Fibroblast of mammary gland (primary cell): ENCODE measurements at places on chromosomes 16 and 17.

GRCh38 chr17:78151514-78152008 is 5.4 kb downstream of the C17orf99 start:
- DNase-seq, result no peak

GRCh38 chr16:53055541-53056391 is 975 bp downstream of the CHD9 start:
- peak; percentile 78 for DNase-seq

DNA sequence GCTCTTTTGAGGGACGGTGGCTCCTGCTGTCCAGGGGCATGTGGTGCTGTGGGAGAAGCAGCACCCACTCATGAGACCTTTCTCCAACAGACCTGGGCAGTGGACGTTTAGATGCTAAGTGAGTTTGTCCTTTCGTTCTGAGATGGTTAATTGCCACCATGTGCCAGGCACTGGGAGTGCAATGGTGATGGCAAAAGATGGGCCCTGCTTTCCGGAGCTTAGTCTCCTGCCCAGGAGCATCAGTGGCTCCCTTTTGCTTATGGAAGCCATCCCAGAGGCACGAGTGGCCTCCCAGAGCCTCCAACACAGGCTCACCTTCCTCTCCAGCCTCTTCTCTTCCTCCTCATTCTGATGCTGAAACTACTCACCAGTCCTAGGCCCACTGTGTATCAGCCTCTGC is 28.4 kb downstream of the CASKIN2 start:
- no peak for DNase-seq

GRCh38 chr17:82316651-82317393 is 586 bp downstream of the CD7 start:
- DNase-seq, result no peak

GRCh38 chr16:10658943-10659342 is 35.8 kb downstream of the TEKT5 start:
- DNase-seq, result no peak

DNA sequence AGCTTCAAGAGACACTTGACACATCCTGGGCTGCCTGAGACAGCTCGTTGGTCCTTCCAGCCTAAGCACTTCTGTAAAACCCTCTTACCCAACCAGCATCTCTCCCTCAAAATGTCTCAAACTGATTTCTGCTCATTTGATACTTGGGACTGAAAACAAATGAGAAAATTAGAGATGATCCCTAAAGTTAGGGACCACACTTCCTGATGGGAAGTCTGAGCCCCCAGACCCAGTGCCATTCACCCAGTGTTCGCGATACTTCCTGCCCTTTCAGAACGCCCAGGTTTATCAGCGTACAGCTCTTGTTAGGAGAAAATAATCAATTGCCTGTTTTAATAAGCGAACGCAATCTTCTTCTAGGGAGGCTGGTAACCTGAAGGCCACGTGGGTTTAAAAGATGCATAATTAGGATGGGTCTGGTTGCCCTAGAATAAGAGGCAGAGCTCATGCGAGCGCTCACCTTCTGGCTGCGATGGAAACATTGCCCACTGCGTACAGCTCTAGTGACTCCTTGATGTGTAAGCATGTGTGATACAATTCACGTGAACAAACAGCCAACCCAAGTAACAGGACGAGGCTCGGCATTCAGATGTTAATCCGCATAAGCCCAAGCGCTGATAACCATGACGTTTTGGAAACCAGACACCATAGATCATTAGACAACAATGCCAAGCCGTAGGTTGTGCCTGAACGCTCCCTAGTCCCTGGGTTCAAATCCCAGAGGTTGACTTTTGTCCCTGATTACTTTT is 213.1 kb downstream of the FOXL1 start:
- DNase-seq, result peak; percentile 30

- no peak for DNase-seq
Measured at GRCh38 chr16:81816793-81817210, 37.7 kb downstream of the PLCG2 start.

DNA sequence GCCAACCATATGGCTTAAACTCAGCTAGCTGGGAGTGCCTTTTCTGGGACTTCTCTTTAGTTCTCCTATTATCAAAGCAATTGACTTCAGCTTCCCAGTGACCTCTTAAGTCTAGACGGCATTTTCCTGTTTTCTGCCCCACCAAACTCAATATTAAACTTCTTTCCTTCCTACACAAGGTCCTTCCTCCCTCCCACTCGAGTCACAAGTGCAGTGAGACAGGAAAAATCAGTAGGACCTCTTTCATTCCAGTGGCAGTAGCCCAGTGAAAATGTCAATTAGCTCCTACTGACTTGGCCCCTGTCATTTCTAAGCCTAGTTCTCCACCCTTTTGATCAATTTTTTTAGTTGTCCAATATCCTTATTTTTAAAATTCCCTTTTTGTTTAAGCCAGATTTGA is 9.6 kb upstream of the NACA2 start:
- DNase-seq, result no peak

DNA sequence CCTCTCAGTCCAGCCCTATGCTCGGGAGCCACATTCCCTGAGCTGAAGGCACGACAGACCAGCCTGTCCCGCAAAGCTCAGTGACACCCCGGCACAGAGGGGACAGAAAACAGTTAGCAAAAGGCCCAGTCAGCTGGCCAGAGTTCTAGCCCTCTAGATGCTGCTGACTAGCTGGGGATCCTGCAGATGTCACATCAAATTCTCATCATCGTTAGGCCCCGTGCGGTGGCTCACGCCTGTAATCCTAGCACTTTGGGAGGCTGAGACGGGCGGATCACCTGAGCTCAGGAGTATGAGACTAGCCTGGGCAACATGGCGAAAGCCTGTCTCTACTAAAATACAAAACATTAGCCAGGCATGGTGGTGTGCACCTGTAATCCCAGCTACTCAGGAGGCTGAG is 17.2 kb downstream of the UBE2O start:
- no peak for DNase-seq

DNA sequence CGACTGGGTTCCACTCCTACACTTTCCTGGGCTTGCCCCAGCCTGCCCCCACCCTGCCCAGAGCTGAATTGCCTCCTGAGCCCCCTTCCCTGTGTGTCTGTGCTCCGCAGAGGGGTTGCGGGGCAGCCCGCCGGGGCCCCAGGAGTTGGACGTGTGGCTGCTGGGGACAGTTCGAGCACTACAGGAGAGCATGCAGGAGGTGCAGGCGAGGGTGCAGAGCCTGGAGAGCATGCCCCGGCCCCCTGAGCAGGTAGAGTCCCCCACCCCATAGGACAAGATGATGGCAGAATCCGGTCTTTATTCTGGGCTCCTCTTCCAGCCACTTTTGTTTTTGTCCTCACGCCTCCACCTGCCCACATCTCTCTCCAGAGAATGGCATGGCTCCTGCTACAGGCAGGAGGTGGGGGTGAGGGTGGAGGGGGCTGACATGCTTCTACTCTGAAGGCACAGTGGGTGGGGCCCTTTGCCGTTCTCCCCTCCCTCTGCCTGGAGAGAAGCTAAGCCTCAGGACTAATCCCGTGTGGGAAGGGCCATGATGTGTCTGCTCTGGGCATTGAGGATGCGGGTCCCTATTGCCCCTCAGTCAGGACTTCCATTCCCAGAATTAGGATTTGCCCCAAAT is 3.5 kb downstream of the ACBD4 start:
- DNase-seq, result no peak

DNA sequence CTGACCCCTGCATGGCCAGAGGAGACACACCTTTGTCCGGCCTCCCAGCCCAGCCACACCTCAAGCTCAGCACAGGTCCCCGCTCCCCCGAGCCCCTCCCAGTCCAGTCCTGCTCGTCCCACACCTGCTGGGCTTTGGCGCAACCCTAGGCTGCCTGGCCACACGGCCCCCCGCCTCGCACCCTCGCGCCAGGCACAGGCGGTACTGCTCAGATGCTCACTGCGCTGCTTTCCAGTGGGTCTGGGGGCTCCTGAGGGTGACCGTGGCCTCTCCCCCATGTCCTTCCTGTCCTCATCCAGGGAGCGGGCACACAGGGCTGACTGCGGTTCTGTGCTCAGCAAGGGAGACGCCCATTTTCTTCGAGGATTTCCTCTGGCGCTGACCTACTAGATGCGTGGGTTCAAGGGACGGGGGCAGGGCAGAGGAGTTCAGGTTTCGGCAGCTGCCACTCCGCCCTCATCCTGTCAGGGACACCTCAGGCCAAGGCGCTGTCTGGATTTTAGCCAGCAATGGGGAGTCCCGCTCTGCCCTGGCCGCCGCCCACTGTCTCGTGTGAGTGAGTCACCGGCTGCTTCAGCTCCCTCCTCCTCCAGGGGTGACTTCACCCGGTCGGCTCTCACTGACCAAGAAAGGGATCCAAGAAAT is 118.0 kb upstream of the ZNF469 start:
- DNase-seq, result peak; percentile 93

DNA sequence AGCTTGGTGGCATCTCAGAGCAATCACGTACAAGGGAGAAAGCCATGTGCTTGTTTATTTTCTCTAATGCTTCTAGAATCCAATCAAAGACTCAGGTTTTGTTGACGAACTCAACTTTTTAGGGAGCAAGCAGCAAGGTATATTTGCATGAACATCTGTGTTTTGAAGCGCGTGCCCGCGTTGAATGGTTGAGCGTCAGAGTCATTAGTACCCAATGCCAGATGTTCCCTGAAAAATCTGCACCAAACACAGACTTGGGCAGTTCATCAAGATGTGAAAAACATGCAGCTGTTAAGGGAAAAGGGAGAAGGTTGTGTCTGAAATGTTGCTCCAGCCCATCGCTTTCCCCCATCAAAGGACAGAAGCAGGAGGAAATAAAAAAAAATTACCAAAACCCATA is 170.4 kb downstream of the SNX29 start:
- no peak for DNase-seq

DNA sequence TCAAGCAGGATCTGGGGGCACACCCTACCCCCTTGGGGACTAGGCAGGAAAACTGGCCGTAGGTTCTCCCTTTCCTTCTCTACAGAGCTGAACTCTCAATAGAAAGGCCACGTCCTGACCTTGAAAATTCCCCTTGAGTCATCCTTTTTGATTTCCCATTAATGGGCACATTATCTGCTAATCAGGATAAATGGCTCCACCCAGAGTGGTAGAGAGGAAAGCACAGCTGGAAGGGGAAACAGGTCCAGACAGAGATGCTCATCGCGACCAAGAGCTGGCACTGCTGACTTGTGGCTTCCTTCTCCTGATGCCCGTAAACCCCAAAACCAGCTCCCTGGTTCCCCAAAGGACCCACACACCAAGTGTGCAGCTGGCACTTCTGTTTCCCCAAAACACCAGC is 206.5 kb upstream of the CDH5 start:
- DNase-seq, result peak; percentile 48

DNA sequence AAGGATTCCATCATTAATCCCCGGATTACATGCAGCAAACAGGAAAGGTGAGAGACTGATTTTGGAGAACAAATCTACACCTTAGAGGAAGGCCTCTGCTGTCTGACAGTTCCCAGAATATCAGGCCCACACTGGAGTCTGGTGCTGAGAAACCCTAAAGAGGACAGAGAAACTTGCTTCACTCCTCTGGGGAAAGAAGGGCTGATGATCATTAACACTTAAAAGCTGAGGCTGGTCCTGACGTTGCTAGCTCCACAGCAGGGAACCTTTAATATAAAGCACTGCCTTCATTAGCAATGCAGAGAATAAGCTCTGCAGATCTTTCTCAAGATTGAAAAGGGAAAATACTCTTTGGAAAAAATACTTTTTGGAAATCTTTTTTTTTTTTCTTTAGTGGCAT is 1472.4 kb upstream of the GOT2 start:
- DNase-seq, result no peak

GRCh38 chr17:50892101-50892776 is 26.1 kb upstream of the TOB1 start:
- DNase-seq, result no peak

GRCh38 chr17:68134046-68134637 is 98.6 kb downstream of the KPNA2 start:
- no peak for DNase-seq

DNA sequence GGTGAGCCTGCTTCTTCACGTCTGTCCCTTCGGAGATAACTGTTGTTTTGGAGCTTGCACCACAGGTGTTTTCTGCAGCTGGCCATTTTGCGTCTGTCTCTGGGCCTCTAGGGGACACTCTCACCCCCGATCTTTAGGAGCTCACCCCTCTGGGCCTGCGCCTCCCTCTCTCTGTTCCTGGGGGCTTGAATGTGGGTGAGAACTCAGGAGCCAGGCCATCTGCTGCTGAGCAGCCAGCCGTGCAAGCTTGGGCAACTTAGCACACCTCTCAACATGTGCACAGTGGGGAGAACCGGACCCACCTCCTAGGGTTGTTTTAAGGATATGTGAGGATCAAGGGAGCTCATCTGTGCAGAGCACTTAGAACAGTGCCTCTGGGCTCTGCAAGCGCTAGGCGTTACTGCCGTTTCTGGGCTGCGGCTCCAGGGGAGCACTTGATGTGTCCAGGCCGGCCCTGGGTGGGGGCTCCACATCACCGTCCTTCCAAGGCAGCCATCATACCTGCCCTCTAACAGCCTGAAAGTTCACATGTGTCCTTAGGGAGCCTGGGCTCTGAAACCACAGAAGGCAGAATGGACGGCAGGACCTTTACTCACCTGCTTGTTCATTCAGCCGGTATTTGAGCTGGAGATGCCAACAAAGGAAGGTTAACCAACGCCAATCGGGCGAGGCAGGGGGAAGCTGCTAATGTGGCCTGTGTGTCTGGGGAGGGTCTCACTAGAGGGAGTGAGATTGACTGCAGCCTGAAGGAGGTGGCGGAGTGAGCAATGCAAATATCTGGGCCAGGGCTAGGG is 66.3 kb downstream of the MRC2 start:
- DNase-seq, result no peak

DNA sequence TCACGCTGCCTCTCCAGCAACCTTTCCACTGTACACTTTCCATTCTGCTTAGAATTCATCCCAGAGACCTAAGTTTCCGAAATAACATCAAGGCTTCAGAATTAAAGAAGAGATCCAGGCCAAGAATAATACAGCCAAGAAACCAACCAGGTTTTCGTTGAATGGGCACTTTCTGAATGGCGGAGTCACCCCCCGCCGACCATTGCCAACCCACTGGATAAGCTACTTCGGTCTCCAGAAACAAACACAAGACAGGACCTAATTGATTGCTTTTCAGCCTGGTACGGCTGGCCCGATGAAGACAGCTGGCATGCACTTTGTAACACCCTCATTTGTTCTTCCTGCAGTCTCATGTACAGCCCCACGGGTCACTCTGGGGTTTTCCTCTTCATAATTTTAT is 308.1 kb upstream of the ZFHX3 start:
- no peak for DNase-seq

DNA sequence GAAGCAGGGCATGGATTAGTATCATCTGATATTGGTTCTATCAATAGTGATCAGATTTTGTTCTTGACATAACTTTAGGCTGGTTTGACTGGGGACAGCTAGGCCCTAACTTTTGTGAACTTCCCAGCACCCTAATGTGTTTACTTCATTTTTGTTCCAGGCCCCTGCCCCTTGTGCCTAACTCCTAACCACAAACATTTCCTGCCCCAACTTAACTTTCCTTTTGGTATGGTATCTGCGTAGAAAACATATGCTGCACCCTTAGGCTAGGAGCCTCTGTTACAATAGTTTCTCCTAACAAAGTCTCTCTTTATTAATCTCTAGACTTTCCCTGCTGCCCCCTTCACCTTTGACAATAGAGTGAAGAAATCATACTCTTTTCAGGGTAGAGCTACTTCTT is 2.5 kb downstream of the ADPRM start:
- DNase-seq, result no peak
